ENCODE measurements at places on chromosomes 12 and 14. TPM values are rescaled to one million over a fixed set of nuclear protein-coding genes. Genes with fewer than 3 reads are reported as not detected.

GNPNAT1 gene
- total RNA-seq = 33.6 TPM

DNA sequence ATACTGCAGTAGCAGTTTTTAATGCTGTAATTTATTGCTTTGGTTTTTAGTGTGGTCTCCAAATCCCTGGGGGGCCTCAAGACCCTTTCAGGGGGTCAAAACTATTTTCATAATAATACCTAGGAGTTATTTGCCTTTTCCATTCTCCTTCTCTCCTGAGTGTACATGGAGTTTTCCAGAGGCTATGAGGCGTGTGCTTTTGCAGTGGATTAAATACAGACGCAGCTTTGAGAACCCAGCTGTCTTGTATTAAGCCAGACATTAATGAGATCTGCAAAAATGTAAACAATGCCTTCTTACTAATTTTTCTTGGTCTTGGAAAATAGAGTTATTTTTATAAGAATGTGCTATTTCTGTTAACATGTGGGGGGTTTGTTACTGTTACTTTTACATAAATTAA, 68.6 kb downstream of the SLC25A47 start:
- no peak for DNase-seq

PLA2G1B gene
- total RNA-seq = 0.51 TPM

GRCh38 chr12:45216983-45217485, 1.1 kb downstream of the ANO6 start:
- no peak for DNase-seq

DNA sequence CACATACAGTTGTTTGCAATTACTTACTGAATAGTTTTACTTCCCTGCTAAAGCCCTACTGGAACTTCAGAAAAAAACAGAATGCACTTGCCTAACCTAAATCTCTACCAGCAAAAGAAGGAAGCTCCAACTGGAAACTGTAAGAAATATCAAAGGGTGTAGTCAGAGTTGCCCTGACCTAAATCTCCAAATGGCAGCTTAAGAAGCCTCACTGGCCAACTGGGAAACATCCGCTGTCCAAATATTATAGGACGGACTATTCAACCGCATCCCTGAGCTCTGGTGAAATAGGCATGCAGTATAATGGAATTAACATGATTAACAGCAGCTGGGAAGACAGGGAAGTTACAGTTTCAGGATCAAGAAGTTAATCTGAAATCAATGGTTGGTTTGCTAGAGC, 24.3 kb downstream of the ANAPC7 start:
- no peak for DNase-seq

DNA sequence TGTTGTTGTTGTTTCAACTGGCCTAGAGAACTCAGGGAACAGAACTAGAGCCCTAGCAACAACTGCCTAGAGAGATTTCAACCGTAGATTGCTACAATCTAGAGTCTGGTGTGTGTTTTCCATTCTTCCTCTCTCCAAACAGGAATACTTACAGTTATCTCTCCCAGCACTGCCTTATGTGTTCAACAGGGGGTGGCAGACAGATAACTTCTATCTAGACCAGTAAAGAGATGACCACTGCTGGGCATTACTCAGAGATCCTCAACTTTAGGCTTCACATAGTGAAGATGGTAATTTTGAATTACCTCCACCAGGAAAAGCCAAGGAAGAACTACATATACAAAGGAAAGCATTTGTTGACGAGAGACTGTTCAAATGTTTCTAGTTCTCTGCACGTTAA, 4.8 kb downstream of the TXNDC16 start:
- no peak for DNase-seq

GRCh38 chr12:6631549-6631961, 4.2 kb downstream of the LPAR5 start:
- DNase-seq = peak; percentile 38

CLEC4C gene
- total RNA-seq = not detected

NOXRED1 gene
- total RNA-seq = 0.46 TPM

ENDOU gene
- not detected for total RNA-seq

TAS2R8 gene
- total RNA-seq = not detected

Measured in activated CD4-positive, alpha-beta T cell treated with anti-CD3 and anti-CD28 coated beads for 36 hours (primary cell).